Fibroblast of lung (primary cell): ENCODE measurements at places on chromosomes 2 and 18. TPM values are rescaled to one million over a fixed set of nuclear protein-coding genes. Genes with fewer than 3 reads are reported as not detected.

The SERPINB7 gene
- total RNA-seq: 1.0 and 3.0 TPM in 2 replicates

The AQP12B gene
- total RNA-seq: not detected in 2 replicates

The B3GNT7 gene
- under 0.01 and 0.17 TPM in 2 replicates for total RNA-seq

The RNF152 gene
- 15.2 and 24.4 TPM in 2 replicates for total RNA-seq

The SERPINB4 gene
- not detected in 2 replicates for total RNA-seq

The PROKR1 gene
- total RNA-seq: not detected in 2 replicates

The LYPD6 gene
- under 0.01 and 0.17 TPM in 2 replicates for total RNA-seq

The FOXD4L1 gene
- 0.17 and 0.26 TPM in 2 replicates for total RNA-seq
